ENCODE measurements at places on chromosomes 7 and 10.

DNA sequence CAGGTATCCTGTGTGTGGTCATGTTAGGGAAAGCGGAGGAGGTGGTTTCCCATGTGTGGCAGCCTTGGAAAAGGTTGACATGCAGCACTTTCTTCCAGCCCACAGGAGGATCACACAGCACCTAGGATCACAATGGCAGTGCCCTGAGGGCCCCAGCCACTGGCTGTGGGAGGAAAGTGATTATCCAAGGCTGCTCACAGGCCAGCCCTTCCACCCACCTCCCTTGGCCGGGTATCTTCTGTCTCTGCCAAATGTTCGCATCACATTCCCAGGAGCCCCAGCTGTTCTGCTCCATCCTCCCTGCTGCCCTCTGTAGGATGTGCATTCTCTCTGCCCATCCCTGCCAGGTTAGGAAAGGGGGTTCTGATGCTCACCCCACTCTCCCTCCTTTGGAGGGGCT lies 2.5 kb upstream of the MLXIPL start:
- no peak for DNase-seq

GRCh38 chr10:132538790-132539421 lies 1.3 kb downstream of the INPP5A start:
- DNase-seq: no peak

GRCh38 chr10:62335326-62335725 lies 38.8 kb upstream of the ZNF365 start:
- DNase-seq: no peak

DNA sequence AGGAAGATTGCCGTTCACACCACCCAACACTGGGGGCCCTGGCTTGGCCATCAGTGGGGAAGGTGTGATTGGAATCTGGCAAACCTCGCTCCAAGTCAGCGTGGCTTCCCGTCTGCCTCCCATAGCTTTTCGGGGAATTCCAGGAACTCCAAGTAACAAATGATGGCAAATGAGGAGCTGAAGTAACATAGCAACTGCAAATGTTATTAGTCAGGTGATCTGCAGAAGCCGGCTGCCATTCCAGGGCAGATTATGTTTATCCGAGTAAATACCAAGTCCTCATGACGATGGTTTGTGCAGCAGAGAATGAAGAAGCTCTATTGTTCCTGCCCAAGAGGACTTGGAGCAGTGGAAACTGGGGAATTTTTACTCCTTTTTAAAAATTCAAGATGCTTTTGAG lies 270.5 kb upstream of the PODXL start:
- DNase-seq: no peak
